ENCODE measurements at places on chromosomes 4 and X.

DNA sequence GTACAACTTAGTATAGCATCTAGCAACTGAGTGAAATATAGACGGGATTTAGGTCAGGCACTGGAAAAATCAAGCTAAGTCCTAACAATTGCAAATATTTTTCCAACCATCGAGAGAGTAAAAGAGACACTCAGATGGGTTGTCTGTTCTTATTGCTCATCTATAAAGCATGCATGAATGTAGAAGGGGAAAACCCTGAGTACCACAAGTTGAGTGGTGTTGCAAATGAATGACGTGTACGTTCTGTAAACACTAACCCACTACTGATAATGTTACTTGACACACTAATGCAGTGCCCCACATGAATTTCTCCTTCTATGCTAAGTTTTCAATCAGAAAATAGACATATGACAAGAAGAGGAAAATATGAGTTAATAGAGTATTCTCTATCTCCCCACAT lies 211.2 kb downstream of the COX18 start:
- DNase-seq: no peak

DNA sequence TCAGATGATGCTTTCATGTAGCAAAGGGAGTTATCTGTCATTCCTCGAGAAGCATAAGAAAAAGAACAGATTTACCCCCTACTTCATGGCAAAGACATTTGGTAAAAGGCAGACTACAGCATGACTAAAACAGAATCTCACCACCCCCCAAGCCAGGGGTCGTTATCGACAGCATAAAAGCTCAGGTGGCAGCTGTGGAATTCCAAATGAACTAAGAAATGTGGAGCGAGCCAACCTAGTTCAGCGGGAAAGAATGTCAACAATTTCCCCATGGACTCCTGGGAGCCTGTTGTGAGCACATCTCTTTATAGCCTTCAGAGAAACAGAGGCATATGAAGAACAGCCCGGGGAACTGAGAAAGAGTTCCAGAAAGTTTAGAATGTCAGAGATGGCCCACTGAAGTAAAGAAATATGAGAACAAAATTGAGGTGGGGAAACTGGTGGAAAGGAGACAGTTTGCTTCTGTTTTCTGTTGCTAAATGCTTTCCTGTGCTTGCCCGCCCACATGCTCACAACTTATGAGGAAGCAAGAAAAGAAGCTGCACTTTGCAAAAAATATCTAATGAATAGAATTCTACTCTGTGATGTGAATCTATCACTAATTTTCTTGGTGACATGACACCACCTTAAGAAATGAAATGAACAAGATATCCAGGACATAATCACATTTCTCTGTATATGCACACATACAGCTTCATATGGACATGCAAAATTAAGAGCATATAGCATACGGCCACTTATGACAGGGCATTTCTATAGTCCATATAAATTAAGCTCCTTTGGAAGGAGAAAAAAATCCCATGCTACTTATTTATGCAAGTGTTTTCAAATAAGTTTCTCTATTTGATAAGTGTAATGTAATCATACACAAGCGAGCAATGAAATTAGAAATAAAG lies 135.3 kb upstream of the MID1 start:
- no peak for DNase-seq

GRCh38 chr4:67468830-67469229 lies 76.5 kb downstream of the CENPC start:
- DNase-seq: no peak

- no peak for DNase-seq
These were observed 336.2 kb downstream of the ZNF674 start for GRCh38 chrX:46209037-46209436.

GRCh38 chr4:83128240-83128929 lies 13.9 kb upstream of the PLAC8 start:
- no peak for DNase-seq

- no peak for DNase-seq
These were observed 1.3 kb upstream of the F11 start for GRCh38 chr4:186264660-186265059.

DNA sequence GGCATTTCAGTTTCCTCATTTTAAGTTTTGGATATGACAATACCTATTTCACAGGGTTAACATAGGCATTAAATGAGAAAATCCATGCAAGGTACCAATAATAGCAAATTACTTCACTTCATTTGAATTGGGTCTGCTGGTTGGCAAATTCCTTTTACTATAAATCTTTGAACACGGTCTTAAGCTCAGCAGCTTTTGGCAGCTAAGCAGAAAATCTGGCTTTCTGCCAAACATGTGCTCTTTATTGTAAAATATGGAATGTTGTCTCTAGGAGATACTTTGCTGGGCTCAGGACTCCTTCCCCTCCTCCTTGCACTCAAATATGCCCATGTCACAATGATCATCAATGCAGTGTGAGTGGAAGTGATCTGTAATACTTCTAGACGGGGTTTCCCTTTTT lies 16.8 kb upstream of the DMP1 start:
- DNase-seq: no peak
